Glutamatergic neuron (in vitro differentiated cells): ENCODE measurements at places on chromosomes 3 and 15.

DNA sequence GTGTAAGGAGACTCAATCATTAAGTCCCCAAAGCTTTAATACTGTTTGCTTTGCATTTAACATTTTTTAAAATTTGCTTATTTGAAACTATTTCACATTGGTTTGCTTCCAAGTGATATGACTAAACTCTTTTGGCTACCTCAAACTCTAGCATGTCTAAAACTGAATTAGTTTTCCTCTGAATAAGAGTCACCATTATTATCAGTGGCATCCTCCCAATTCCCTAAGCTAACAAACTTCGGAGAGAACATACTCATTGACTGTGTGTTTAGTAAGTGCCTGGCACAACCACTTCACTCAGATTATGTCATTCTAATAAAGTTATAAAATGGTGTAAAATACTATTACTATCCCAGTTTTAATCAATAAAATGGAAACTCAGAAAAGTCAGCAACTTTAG lies 21.9 kb downstream of the ATOSA start:
- no peaks in the 10 kb centered on the region for H3K36me3 ChIP-seq
- no peak overlapping the region for H3K27ac ChIP-seq
- H3K4me1 ChIP-seq = peaks cover 21% of the 10 kb centered on the region

DNA sequence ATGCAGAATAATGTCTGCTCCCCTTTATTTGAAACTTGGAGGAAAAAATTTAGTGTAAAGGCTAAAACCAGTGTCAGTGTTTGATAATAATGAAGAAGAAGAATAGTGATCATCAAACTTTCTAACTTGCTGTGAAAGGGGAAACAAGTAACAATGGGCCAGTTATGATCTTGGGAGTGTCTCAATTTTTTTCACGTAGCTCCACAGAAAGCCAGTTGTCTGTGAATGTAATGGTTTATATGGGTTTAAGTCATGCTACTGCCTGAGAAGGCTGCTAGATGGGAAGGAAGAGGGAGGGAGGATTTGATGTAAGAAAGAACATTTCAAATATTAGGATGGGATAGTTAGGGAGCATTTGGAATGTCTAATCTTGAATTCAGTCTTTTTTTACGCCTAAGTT lies 21.1 kb upstream of the SSR3 start:
- H3K4me3 ChIP-seq = no peak overlapping the region
- no peaks in the 10 kb centered on the region for H3K36me3 ChIP-seq

DNA sequence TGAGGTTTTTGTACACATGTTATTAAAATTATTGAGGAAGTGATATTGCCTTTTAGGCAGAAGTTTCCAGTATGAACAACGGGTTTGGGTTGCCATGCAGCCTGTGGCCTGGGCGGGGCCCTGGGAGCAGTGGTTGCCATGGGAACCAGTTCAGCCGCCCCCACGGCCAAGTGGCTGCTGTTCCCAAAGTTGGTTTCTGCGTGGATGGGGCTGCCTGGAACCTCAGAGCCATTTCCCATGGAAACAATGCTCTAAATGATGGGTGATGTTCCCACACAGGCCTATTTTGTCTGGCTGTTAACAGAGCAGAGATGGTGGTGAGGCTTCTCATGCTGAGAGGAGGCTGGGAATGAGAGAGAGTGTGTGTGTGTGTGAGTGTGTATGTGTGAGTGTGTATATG lies 19.5 kb downstream of the MRAS start:
- no peaks in the 10 kb centered on the region for H3K27me3 ChIP-seq
- H3K27ac ChIP-seq = no peak overlapping the region
- peaks cover 2% of the 10 kb centered on the region for H3K4me1 ChIP-seq
- no peak for DNase-seq
- no peaks in the 10 kb centered on the region for H3K36me3 ChIP-seq

DNA sequence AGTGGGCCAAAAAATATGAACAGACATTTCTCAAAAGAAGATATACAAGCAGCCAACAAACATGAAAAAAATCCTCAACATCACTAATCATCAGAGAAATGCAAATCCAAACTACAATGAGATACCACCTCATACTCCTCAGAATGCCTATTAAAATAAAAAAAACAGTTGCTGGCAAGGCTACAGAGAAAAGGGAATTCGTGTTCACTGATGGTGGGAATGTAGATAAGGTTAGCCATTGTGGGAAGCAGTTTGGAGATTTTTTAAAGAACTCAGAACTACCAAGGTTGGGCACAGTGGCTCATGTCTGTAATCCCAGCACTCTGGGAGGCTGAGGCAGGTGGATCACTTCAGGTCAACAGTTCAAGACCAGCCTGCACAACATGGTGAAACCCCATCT lies 27.8 kb upstream of the C15orf40 start:
- no peak for DNase-seq
- no peaks in the 10 kb centered on the region for H3K27me3 ChIP-seq
- no peak overlapping the region for H3K4me3 ChIP-seq
- no peaks in the 10 kb centered on the region for H3K4me1 ChIP-seq

- no peak for DNase-seq
- no peak overlapping the region for H3K4me3 ChIP-seq
- H3K4me1 ChIP-seq = no peaks in the 10 kb centered on the region
- H3K27me3 ChIP-seq = no peaks in the 10 kb centered on the region
- no peak overlapping the region for H3K27ac ChIP-seq
These were observed 30.7 kb upstream of the MYLK start for GRCh38 chr3:123914829-123915228.

GRCh38 chr3:110810356-110810755 lies 261.3 kb upstream of the NECTIN3 start:
- no peaks in the 10 kb centered on the region for H3K27me3 ChIP-seq
- no peak overlapping the region for H3K27ac ChIP-seq
- no peak overlapping the region for H3K4me3 ChIP-seq

- peaks cover 26% of the 10 kb centered on the region for H3K4me1 ChIP-seq
- H3K4me3 ChIP-seq = no peak overlapping the region
- H3K36me3 ChIP-seq = peaks cover 3% of the 10 kb centered on the region
- no peaks in the 10 kb centered on the region for H3K27me3 ChIP-seq
These were observed 303.5 kb downstream of the PTPRG start for GRCh38 chr3:61864886-61865285.

DNA sequence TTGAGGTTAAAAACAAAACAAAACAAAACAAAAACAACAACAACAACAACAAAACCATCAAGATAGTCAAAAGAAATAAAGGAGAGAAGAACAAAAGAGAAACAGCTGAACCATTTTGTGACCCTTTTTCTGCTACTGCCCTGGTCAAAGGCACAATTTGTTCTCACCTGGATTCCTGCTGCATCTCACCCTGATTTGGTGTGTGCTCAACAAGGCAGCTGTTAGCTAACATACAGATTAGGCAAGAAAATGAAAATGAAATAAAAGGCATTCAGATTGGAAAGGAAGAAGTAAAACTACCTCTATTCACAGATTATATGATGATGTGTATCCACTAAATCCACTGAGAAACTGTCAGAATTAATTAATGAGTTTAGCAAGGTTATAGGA lies 28.7 kb upstream of the XIRP1 start:
- no peak overlapping the region for H3K4me3 ChIP-seq
- H3K4me1 ChIP-seq = peaks cover 6% of the 10 kb centered on the region
- H3K36me3 ChIP-seq = peaks cover 8% of the 10 kb centered on the region

- H3K4me1 ChIP-seq = no peaks in the 10 kb centered on the region
- H3K4me3 ChIP-seq = no peak overlapping the region
- no peak for DNase-seq
- no peaks in the 10 kb centered on the region for H3K36me3 ChIP-seq
- H3K27ac ChIP-seq = no peak overlapping the region
- peaks cover 2% of the 10 kb centered on the region for H3K27me3 ChIP-seq
These were observed 13.0 kb upstream of the TJP1 start for GRCh38 chr15:29835301-29835700.

DNA sequence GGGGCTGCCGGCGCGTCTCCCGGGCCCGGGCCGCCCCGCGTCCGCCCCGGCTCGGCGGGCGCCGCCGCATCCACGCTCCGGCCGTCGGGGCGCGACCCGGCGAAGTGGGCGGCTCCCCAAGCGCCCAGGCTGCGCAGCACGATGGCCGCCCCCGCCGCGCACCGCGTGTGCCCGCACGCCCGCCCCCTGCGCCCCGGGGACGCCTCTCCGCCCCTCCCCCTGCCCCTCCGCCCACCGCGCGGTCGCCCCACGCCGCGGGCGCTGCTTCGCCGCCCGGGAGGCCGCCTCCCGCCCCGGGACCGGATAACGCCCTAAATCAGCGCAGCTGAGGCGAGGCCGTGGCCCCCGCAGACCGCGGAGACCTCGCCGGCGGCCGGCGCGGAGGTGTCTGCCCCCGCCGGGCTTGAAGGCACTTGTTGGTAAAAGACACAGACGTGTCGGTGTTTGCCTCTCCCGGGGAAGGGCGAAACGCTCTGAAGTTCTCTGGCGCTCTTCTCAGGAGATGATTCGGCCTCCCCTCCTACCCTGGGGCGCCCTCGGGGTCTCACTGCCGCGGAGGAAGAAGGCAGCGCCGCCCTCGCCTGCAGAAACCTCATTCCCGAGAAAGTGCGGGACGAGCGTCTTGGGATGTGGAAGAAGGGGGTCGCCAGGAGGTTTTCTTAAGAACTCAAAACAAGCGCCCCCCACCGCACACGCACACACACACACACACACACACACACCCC lies at the start of gene BNC1:
TSS of gene BNC1 (minus strand) at position 106 of the 725 bp plus-strand sequence. CDS start at position 70, 36 bp downstream.
- peaks cover 6% of the 10 kb centered on the region for H3K36me3 ChIP-seq
- peaks cover 14% of the 10 kb centered on the region for H3K4me1 ChIP-seq
- H3K27ac ChIP-seq = no peak within 1 kb of the TSS
- H3K27me3 ChIP-seq = peaks cover 20% of the 10 kb centered on the region

- H3K27ac ChIP-seq = no peak overlapping the region
- no peak for DNase-seq
- no peaks in the 10 kb centered on the region for H3K36me3 ChIP-seq
- no peaks in the 10 kb centered on the region for H3K4me1 ChIP-seq
These were observed 20.0 kb upstream of the CILP start for GRCh38 chr15:65231306-65231705.

- peaks cover 62% of the 10 kb centered on the region for H3K4me1 ChIP-seq
- H3K27ac ChIP-seq = no peak overlapping the region
- H3K4me3 ChIP-seq = no peak overlapping the region
These were observed 29.5 kb upstream of the SEC13 start for GRCh38 chr3:10350324-10350985.

GRCh38 chr3:181623924-181624694 lies 87.6 kb upstream of the SOX2 start:
- no peak for DNase-seq
- H3K4me3 ChIP-seq = no peak overlapping the region
- H3K27ac ChIP-seq = no peak overlapping the region
- H3K36me3 ChIP-seq = no peaks in the 10 kb centered on the region

DNA sequence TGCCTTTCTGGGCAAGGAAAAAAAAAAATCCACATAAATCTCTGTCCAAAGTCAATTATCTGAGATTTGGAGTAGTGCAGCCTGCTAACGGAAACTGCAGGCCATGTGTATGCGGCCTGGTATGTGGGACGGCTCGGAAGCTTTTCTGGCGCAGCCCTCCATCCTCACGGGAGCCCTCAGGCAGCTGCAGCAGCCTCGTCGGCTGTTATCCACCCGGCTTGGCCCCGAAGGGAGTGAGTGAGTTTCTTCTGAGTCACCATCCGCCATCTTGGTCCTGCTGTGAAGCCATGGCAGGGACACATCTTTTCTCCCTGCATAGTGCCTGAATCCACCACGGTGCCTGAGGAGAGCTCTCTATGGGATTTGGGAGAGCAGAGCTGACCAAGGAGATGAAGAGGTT lies 62.8 kb downstream of the POLR2M start:
- H3K27ac ChIP-seq = no peak overlapping the region
- DNase-seq = peak; percentile 56
- no peak overlapping the region for H3K4me3 ChIP-seq
- H3K4me1 ChIP-seq = no peaks in the 10 kb centered on the region
- no peaks in the 10 kb centered on the region for H3K36me3 ChIP-seq

GRCh38 chr15:91712286-91712685 lies 141.2 kb upstream of the SLCO3A1 start:
- H3K27ac ChIP-seq = no peak overlapping the region
- DNase-seq = no peak
- no peak overlapping the region for H3K4me3 ChIP-seq
- no peaks in the 10 kb centered on the region for H3K36me3 ChIP-seq

DNA sequence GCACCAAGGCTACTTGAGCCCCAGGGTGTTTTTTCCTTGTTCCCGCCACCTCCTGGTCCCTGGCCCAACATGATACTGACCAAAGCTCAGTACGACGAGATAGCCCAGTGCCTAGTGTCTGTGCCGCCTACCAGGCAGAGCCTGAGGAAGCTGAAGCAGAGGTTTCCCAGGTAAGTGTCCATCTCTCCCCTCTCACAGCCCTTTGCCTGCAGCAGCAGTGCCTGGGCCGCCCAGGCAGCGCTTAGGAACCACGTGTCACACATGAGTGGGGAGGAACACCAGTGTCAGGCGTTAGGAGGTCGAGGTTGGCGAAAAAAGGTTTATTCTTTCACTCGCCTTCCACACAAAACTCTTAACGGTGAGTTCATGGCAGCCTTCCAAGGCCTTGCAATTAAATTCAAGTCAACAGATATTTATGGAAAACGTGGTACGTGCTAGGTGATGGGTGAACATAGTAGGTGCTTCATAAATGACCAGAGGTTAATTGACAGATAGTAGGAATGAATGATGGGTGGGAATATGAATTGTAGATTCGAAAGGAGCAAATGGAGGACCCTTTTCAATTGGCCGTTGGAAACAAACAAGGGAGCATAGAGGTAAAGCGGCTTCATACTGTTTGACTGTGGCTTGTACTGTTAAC lies 486 bp downstream of the CDIN1 start:
- no peaks in the 10 kb centered on the region for H3K4me1 ChIP-seq
- H3K4me3 ChIP-seq = peak overlapping the region; percentile 89
- H3K27ac ChIP-seq = peak overlapping the region; percentile 86
- no peaks in the 10 kb centered on the region for H3K36me3 ChIP-seq

GRCh38 chr15:70777170-70777926 lies 14.0 kb upstream of the UACA start:
- no peaks in the 10 kb centered on the region for H3K4me1 ChIP-seq
- no peak for DNase-seq
- H3K4me3 ChIP-seq = no peak overlapping the region
- H3K36me3 ChIP-seq = no peaks in the 10 kb centered on the region
- H3K27me3 ChIP-seq = no peaks in the 10 kb centered on the region
- H3K27ac ChIP-seq = no peak overlapping the region

- H3K27me3 ChIP-seq = no peaks in the 10 kb centered on the region
- no peaks in the 10 kb centered on the region for H3K4me1 ChIP-seq
- no peak overlapping the region for H3K27ac ChIP-seq
These were observed 45.6 kb downstream of the TMEM266 start for GRCh38 chr15:76105391-76105790.

DNA sequence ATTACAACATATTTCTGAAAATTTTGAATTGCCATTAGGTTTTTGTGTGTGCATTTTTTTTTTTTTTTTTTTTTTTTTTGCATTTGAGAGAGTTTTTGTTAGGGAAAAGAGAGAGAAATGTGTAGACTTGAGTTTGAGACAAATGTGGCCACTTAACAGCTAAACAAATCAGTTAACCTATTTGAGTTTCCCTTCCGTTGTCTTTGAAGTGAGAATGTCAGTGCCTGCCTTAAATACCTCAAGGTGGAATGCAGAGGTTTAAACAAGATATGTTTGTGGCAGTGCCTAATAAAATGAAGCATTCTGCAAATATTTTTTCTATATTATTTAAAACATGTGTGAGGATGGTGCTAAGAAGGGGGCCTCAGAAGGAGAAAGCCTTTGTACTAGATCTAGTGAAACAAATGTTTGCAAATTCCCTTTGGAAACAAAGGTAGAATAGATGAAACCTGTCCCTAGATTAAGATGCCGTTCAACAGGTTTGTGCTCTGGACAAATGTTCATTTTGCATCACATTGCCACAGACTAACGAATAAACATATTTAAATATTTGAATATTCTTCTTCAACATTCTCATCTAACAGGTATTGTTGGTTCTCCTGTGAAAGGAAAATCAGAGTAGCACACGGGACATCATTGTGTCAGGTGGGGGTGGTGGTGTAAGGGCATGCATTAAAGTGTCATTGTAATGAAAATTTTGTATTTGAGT lies 80.7 kb downstream of the SATB1 start:
- no peak overlapping the region for H3K27ac ChIP-seq
- peaks cover 10% of the 10 kb centered on the region for H3K4me1 ChIP-seq
- no peak overlapping the region for H3K4me3 ChIP-seq
